ENCODE measurements at places on chromosomes 3 and 15.
A peak's percentile ranks its signal among the peaks of the same experiment; 100 is the strongest.

DNA sequence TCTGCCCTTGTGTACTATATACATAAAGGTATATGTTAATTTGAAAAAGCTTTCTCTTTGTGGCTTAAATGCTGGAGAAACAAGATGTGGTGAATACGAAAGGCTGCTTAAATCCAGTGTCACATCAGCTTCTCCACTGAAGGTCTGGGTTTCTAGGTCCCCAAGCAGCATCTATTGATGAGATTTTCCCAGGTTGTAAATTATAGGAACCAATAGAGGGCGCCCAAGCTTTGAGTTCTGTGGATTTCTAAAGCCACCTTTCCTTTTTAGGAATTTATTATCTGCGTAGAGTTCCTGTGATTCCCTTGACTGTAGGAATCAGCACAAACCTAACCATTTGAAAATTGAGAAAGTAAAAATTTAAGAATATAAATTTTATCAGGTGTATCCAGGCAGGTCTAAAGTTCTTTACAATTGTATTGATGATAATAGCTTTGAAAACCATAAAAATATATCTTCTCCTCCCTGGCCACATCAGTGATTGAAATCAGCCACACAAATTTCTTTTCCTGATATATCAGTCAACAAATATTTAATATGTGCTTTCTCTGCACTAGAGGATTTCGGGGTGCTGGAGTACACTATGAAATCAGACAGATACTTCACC lies 88.3 kb upstream of the ADAMTSL3 start:
- DNase-seq: peak; percentile 44

- no peak for DNase-seq
Observed at GRCh38 chr3:169522595-169523529, 140.7 kb downstream of the MECOM start.

GRCh38 chr15:92521624-92522008 lies 127.9 kb downstream of the ST8SIA2 start:
- DNase-seq: peak; percentile 71

DNA sequence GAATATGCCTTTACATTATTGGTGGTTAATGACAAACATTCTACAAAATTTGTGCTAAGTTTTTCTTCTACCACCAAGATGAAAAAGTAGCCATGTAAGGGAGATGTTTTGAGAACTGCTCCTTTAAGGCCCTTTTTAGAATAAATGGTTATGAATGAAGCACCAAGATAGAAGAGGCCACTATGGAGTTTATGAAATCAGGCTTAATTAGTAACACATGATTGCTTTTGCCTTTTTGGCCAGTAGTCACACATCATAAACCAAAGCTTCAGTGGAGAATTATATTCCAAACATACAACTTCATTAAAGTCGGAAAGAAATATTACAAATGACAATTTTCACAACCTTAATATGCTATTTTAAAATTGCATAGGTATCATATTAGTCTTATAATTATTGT lies 331.7 kb downstream of the RBMS3 start:
- no peak for DNase-seq

- DNase-seq: no peak
Observed at GRCh38 chr15:29924750-29925149, 102.5 kb upstream of the TJP1 start.

GRCh38 chr15:58562135-58562534 lies 130.3 kb downstream of the LIPC start:
- no peak for DNase-seq

Measured in NB4 (cell line).